ENCODE measurements at places on chromosomes 5 and 9.

GRCh38 chr5:119926301-119926700, 296.9 kb downstream of the FAM170A start:
- no peak for DNase-seq

DNA sequence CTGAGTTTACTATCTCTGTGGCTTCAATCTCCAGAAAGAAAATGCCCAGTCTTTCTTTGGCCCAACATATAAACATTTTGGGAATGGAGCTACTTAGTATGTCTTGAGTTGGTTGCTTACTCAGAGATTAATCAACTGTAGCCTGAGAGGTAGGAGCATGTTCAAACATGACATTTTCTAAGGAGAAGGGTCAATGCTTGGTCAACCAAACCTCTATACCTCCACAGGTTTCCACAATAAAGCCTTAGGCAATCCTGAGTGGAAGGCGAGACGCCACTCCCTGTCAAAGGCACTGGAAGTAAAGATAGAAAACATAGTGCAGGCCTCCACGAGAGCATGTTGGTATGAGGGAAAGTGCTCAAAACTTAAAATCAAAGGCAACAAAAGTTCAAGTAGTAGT, 411.4 kb downstream of the KCTD16 start:
- DNase-seq: no peak

- DNase-seq: no peak
Observed at GRCh38 chr5:78542321-78542840, 106.2 kb downstream of the LHFPL2 start.

DNA sequence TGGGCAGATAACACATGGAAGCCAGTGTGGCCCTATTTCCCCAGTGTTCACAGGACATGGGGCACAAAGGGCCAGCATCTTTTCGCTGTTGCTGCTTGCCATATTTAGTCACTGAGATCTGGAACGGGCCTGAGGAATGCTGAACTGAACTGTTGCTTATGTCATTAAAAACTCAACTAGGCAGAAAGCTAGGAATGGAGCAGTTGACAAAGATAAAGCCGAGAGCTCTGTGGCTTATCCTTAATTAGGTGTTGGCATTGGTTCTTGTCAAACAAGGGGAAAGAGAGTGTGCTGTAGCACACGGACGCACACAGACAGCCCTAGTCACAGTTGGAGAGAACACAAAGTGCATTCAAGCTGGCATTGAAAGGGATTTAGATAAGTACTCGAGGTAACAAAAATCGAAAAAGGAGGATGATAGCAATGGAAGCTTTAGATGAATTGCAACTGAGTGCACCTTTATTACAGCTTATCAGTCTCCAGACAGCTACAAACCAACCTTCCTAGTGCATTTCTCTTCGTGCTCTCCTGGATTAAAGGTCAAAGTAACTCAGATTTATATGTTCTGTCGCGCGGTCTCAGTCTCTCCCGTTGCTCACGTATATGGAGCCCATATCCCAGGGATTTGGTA, 450.2 kb upstream of the ZNF608 start:
- no peak for DNase-seq

DNA sequence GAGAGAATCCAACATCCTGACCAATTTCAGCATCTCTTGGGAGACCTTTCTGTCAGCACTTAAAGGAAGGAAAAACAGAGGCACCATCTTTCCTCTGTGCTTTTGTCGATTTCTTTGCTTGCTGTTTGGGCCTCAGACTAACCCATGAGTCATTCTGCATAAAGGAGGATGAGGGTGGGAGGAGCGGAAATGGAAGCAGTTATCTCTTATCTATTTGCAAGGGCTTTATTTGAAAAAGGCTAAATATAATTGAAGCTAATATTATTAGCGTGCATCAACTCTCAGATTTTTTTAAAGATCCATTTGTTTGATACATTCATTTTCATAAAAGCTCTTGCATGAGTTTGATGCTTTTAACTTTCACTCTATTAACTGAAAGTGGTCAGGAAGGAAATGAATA, 72.9 kb downstream of the ZNF622 start:
- no peak for DNase-seq

DNA sequence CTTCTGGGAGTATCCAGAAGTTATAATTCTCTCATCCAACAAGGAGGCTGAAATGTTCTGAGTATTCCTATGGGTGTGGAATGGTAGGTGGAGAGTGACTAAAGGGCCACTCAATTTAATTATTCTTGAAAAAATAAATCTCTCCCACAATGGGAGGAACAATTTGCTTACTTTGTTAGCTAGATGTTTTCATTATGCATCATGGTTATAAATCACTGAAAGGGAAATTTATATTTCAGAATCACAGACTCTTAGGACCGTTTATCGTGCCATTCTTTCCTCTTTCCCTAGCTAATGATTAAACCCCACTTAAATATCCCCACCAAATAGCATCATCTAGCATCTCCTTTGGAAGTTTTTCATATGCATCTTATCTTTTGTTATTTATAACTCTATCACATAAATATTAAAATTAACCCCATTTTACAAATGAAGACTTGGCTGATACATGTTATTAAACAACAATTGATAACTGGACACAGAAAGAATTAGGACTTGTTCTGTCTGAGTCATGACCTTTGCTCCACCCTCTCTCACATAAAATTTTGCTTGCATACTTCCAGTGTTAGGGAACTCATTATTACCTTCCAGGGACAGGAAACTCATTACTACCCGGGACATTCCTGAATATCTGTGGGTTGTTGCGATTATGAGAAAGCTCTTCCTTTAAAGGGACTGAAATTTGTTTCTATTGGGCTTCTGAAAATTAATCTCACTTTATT, 94.9 kb upstream of the NMUR2 start:
- no peak for DNase-seq

DNA sequence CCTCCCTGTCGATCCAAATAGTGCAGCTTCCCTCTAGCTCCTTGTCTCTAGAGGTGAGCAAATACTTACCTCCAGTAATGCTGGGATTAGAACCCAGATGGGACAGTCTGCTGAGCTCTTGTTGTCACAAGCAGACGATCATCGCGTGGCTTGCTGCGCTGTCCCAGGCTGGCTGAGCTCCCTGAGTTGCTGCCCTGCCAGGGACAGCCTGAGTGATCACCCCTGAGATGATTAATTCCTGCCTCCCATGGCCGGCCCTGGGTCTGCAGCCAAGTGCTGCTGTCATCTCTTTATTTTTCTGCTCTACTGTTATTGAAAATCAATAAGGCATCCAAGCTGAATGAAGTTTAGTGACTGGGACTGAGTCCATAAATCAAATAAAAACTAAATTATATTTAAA, 94.0 kb upstream of the ALDH1B1 start:
- DNase-seq: no peak

GRCh38 chr9:121902461-121903135, 190.5 kb downstream of the TTLL11 start:
- peak; percentile 100 for DNase-seq

DNA sequence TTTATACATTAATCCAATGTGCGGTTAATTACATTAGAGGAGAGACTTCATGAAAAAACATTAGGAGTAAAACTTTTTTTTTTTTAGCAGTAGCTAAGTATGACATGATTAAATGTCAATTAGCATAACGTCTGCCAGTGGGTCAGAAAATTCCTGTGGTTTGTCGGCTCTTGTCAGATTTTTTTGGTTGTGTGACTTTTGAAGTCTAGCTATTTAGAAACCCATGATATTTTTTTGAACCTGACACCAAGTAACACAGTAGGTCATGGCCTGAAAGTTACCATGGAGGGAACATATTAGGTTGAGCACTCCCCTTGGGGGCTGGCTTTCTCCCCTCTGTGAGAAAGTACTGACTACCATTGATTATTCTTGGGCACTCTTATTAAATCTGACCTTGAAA, 84.8 kb upstream of the ALDH1A1 start:
- DNase-seq: no peak

DNA sequence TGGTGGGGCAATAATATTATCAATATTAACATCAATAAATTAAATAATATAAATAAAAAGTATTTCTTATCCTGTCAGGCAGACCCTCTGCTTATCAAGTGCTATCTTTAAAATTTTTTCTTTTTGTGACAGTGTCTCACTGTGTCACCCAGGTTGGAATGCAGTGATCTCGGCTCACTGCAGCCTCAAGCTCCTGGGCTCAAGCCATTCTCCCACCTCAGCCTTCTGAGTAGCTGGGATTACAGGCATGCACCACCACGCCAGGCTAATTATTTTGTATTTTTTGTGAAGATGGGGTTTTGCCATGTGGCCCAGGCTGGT, 53.2 kb downstream of the NDST1 start:
- no peak for DNase-seq

GRCh38 chr9:114058688-114059046, 19.4 kb downstream of the AMBP start:
- no peak for DNase-seq

GRCh38 chr9:3263698-3264097, 262.1 kb downstream of the RFX3 start:
- no peak for DNase-seq

DNA sequence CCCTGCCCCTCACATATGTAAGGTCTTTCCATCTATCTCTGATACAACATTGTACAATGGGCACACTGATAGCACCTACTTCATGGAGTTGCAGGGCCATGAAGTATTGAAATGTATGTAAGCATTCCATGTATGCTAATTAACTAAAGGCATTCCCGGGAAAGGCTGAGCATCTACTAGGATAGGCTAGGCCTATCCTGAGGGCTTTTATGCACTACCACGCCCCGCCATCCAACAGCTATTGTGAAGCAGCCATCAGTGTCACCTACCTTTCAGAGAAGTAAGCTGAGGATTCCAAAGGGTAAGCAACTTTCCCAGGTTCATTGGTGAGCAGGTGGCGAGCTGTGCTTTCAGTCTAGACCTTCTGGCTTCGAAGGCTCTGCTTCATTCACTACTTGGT, 47.6 kb downstream of the NSG2 start:
- DNase-seq: no peak

GRCh38 chr5:80269991-80270438, 14.2 kb upstream of the SERINC5 start:
- DNase-seq: no peak

- DNase-seq: no peak
Observed at GRCh38 chr5:122921826-122922225, 76.4 kb downstream of the SNX24 start.

- DNase-seq: no peak
Observed at GRCh38 chr5:127943061-127943371, 140.6 kb upstream of the SLC12A2 start.

DNA sequence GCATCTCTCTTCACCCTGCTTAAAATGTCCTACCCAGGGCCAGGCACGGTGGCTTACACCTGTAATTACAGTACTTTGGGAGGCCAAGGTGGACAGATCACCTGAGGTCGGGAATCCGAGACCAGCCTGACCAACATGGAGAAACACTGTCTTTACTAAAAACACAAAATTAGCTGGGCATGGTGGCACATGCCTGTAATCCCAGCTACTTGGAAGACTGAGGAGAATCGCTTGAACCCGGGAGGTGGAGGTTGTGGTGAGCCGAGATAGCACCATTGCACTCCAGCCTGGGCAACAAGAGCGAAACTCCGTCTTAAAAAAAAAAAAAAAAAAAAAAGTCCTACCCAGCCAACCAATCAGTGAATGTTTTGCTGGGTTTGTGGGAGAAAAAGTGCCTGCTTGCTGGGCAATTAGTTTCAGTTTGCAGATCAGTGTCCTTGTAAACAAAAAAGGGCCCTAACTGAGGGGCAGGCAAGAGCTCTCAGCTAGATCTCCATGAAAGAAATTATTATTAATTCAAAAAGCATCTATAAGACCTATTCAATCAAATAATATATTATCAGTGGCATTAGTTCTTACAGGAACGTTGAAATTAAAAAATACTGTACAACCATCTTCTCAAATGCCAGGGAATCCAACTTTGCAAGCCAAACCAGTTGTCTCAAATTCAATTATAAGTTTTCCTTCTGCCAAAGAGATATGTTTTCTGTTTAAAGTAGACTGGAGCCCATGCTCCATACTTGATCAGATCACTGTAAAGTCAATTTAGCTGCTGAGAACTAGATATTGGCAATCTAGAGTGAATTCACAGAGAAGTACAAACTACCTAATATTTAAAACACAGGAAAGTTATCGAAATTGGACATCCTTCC, 3.9 kb downstream of the MEGF9 start:
- DNase-seq: peak; percentile 39

DNA sequence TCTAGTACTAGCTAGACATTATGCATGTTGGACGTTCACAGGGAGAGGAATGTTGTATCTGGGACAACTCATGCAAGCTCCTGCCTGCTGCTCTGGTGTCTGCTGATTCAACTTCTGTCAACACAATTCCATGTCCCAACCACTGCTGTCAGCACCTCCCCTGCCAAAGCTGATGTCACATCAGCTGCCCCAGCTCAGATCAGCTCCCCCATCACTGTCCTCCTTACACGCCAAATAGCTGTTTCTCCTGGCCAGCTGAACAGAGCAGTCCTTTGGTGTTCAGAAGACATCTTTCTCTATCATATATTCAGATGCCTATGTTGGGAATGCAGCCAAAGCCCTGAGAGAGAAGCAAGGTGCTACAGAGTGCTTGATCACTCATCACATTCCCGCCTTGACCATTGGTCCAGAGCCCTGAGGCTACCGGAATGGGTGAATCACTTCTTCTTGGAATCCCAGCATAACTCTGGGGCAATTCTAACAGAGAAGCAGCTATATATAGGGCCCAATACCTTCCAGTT, 223.3 kb downstream of the SEC61B start:
- DNase-seq: peak; percentile 90

DNA sequence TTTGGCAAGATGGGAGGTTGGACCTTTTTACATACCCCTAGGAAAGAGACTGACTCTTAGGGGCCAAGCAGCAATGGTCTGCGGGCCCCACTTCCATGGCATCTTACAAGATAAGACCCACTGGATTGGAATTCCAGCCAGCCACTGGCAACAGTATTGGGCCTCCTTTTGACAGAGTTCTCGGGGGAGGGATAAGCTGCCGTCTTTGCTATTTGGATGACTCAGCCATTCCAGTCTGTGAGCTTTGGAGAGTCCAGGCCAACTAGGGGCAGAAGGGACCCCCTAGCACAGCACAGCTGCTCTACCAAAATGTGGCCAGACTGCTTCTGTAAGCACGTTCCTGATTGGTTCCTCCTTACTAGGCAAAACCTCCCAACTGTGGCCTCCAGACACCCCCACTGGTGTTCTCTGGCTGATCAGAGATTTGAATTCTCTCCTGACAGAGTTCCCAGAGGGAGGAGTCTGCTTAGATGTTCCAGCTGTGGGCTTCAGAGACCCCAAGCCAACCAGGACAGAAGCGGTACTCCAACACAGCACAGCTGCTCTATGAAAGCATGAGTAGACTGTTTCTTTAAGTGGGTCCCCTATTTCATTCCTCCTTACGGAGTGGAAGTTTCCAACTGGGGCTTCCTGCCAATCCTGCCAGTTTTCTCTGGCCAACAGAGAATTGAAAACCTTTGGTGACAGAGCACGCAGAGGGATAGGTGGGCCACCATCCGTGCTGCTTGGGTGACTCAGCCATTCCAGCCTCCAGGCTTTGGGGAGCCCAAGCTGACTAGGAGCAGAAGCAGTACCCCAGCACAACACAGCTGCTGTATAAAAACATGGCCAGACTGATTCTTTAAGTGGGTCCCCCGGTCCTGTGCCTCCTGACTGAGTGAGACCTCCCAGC, 672.1 kb upstream of the RIOK2 start:
- DNase-seq: peak; percentile 72

GRCh38 chr5:79133657-79134451, 22.2 kb downstream of the BHMT start:
- DNase-seq: peak; percentile 88

Data from IMR-90 (cell line).